Muscle of leg (tissue), 16 donors: ENCODE measurements at places on chromosomes 7 and 10. TPM values are rescaled to one million over a fixed set of nuclear protein-coding genes. Genes with fewer than 3 reads are reported as not detected.

Gene FANK1
- 0.80 TPM for total RNA-seq

DNA sequence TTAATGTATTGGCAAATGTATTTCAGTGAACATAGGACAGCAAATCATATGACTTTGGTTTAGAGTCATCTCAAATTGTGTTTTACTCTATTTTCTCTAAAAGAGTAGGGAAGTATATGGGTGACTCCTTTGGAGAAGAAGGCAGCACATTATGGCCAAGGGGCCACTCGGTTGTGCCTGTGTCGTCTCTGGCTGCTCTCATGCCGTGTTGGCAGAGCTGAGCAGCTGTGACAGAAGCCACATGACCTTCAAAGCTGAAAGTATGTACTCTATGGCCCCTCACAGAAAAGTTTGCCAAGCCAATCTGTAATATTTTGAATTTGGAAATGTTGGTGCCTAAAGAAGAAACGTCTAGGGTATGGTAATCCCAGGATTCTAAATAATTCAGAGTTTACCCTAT, 47.5 kb downstream of the TASOR2 start:
- peak; percentile 20 for DNase-seq

Gene BTBD16
- 0.27 TPM for total RNA-seq

- DNase-seq, result no peak
Observed at GRCh38 chr10:98060079-98060478, 29.7 kb upstream of the CRTAC1 start.

- no peak for DNase-seq
Observed at GRCh38 chr10:102135956-102136526, 3.2 kb downstream of the PPRC1 start.

GRCh38 chr7:123571684-123572083, 14.1 kb upstream of the NDUFA5 start:
- no peak for DNase-seq

DNA sequence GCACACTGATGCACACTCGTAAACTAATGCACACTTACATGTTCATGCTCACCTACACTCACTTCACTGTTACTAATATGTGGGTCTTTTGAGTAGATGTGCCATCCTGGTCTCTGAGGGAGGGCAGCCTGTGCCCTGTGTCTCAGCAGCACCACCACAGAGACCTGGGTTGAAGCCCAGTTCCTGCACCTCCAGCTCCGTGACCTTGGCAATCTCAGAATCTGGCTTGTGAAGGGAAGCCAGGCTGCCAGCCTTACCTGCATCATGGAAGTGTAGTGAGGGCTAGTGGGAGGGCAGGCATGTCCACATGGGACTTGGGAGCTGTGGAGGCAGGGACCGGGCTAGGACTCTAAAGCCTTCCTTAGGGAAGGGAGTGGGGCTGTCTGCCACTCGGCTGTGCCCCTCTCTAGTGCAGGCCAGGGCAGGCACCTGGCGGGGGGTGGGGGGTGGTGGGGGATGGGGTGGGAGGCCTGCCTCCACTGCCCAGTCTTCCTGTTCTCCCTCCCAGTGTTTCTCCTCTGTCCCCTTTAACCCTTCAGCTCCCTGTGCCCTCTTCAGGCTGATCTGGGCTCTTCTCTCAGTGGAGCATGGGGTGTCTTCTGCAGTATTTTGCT, 8.1 kb downstream of the ADCY1 start:
- DNase-seq, result no peak

- DNase-seq, result peak; percentile 87
Observed at GRCh38 chr7:30888747-30889146, 22.9 kb upstream of the AQP1 start.

DNA sequence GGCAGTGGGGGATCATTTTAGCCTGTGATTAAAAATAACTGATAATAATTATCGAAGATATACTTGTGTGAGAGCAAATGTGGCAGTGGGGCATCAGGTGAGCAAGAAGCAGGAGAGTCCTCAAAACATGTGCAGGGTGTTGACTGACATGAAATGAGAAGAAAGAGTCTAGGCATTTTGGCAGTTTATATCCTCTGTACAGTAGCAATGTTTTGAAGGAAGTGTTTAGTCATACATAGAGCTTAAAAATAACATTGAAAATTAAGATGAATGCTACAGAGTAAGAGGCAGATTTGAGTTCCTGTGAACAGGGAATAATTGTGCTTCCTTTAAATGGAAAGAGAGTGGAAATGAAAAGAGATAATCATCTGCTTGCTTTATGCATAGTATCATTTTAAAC, 47.4 kb downstream of the VPS50 start:
- no peak for DNase-seq

Gene MOSPD3
- 7.1 TPM for total RNA-seq

- DNase-seq, result no peak
Observed at GRCh38 chr7:111364413-111364812, 197.9 kb downstream of the IMMP2L start.

DNA sequence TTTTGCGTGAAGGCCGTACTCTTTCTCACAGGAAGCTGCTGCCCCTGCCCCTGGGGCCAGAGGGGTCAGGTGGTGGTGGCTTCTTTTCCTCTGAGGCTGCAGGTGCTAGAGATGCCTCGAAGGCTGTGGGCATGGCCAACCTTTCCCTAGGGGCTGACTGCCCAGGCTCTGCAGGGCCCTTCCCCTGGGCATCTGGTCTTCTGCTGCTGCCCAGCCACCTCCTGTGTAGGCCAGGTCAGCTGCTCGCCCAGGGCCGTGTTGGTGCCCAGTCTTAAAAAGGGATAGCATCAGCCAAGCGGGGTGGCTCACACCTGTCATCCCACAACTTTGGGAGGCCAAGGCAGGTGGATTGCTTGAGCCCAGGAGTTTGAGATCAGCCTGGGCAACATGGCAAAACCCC, 114.3 kb downstream of the FAM53B start:
- no peak for DNase-seq

- peak; percentile 72 for DNase-seq
Observed at GRCh38 chr10:62788861-62789467, 15.6 kb upstream of the ADO start.

- DNase-seq, result no peak
Observed at GRCh38 chr7:50153148-50153547, 60.1 kb upstream of the ZPBP start.

GRCh38 chr10:48744587-48744986, 59.9 kb downstream of the WDFY4 start:
- DNase-seq, result no peak

Gene ARHGAP22
- 1.2 TPM for total RNA-seq

DNA sequence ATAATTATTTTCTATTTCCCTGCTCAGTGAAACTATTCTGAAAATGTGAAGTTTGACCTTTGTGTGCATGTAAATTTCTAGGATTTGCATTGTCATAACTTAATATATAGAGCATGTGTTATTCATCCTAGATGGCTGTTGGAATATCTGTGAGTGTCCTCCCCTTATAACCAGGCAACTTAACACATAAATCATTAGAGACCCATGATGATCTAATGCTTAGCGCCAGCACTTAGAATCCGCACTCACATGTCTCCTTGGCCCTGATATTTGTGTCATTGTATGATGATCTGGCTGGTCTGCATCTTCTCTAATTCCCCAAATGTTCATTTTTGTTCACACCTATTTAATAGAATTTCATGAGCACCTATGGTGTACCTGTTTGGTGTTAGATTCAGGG, 1354.5 kb downstream of the XPNPEP1 start:
- DNase-seq, result no peak

DNA sequence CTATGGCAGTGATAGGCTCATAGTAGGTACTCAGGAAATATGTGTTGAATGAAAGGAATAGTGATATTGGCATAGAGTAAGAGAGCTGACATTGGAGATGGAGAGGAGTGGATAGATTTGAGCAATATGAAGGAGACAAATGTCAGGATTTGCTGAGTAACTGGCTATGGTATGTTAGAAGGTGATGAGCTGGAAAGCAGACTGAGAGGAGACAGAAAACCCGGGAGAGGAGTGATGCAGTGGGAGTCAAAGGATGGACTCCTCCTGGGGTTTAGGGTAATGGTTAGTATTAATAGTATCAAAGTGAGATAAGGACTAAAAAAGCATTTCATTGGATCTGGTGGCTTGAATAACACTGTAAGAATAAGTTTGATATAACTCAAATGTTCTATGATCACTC, 64.8 kb downstream of the CD36 start:
- DNase-seq, result no peak

DNA sequence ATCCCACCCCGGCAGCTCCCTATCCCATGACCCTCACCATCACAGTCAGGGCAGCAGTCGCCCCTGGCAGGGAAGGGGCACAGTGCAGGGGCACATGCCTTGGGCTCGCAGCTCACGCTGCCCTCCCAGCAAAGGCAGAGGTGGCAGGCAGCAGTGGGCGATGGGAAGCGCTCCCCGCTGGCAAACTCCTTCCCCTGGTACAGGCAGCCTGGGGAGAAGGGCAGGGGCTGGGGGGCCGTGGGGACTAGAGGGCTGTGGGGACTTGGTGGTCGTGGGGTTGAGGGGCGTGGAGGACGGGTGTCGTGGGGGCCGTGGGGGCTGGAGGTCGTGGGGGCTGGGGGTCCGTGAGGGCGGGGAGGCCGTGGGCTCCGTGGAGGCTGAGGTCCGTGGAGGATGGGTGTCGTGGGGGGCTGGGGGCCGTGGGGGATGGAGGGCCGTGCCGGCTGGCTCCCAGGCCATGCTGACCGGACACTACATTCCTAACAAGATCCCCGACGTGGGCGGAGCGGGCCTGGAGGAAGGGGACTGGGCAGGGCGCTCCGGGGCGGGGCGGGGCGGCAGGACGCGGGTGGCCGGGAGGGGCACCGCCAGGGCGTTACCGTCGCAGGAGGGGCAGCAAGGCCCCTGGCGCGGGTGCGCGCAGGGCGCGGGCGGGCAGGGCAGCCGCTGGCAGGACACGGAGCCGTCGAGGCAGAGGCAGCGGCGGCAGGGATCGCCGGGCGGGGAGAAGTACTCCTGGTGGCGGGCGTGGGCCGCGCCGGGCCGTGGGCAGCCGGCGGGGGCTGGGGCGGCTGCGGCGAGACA, 20.0 kb downstream of the KCP start:
- no peak for DNase-seq

DNA sequence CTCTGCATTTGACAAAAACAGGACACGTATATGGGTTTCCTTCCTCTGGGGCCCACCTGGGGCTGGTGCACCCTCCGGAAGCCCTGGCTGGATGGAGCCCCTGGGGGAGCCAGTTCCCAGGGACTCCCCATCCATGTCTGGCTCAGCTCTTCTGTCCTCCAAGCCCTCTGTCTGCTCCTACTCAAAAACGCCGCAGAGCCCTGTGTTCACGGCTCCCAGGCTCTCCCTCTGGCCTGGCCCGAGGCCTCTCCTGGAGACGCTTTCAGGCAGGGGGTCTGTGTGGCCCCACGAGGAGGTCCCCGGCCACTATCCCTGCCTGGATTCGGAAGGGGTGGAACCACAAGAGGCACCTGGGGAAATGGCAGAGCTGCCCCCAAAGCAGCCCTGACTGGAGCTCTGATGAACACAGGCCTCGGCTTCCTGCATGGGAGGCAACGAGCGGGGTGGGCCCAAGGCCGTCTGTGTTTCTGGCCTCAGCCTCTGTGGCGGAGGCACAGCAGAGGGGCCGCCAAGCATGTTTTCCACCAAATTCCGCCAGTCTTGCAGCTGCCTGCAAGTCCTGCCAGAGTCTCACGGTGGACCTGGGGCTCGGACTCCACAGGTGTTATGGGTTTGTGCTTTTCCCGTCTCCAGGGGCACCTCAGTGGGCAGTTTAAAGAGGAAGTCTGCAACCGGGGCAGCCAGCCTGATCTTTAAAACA, 22.6 kb upstream of the INPP5A start:
- DNase-seq, result peak; percentile 82

Gene EPHB4
- 44.6 TPM for total RNA-seq

DNA sequence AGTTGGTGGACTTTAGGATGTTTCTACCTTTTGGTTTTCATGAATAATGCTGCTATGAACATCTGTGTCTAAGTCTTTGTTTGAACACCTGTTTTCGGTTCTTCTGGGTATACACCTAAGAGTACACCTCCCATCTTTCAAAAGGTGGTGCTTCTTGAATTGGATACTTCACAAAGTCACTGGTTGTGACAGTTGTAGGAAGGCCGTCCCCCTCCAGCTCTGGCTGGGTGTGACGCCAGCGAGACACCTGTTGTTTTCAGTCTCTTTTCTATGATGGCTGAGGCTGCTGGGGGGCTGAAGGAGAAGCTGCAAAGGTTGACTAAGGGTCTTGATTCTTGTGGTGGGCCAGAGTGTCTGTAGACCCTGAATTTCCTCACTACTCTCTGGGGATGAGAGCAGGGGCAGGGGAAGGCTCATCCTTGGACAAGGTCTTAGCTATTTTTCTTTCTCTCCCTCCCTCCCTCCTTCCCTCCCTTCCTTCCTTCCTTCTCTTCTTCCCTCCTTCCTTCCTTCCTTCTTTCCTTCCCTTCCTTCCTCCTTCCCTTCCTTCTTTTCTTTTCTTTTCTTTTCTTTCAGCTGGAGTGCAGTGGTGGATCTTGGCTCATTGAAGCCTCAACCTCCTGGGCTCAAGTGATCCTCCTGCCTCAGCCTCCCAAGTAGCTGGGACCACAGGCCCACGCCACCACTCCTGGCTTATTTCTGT, 5.6 kb downstream of the NEURL1 start:
- DNase-seq, result peak; percentile 37

Gene STRIP2
- 5.2 TPM for total RNA-seq

Gene TECTB
- total RNA-seq, result 0.04 TPM

- peak; percentile 35 for DNase-seq
Observed at GRCh38 chr10:108424656-108425055, 1260.2 kb upstream of the SORCS1 start.
